ENCODE measurements at places on chromosomes 6 and 20.

GRCh38 chr20:44209686-44210405 is 725 bp downstream of the OSER1 start:
- no peak for DNase-seq

GRCh38 chr6:23174781-23175361 is 605.5 kb downstream of the HDGFL1 start:
- no peak for DNase-seq

DNA sequence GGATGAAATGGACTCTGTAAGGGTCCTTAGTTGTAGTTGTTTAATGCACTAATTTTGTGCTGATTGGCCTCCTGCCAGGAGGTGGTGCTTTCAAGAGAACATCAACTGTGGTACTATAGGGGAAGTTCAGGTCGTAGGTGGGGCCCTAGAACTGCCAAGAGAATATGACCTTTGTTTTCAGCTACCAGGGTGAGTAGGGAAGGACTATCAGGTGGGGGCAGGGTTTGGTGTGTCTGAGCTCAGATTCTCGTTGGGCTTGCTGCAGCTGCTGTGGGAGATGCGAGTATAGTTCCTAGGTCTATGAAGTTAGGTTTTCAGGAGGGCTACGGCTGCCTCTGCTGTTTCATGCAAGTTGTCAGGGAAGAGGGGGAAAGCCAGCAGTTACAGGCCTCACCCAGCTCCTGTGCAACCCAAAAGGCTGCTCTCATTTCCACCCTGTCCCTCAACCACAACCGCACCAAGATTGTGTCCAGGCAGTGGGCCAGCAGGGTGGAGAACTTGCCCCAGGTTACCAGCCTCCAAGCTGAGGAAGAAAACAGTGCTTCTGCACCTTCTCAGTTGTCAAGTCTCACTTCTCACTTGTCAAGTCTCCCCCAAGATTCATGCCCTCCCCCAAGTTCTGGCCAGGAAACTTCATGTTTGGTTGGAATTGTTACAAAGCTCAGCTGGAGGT is 626.5 kb upstream of the MAP3K7 start:
- no peak for DNase-seq

DNA sequence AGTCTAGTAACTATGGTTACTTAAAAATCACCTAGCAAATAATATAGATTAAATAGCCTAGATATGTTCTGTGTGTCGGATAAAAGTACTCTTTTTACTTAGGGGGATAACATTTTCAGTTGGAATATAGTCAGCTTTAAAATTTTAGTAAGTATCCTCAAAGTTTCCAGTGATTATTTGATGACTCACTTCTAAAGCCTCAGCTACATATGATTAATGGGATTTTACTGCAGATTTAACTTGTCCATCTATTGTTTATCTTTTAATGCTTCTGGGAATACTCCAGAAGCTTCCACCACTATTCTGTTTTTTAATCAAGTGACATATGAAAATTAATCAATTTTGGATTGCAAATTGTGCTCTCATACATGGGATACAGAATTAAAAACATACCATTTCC is 8.7 kb upstream of the TENT5A start:
- no peak for DNase-seq

- no peak for DNase-seq
These were observed 22.7 kb upstream of the BMP6 start for GRCh38 chr6:7703148-7703680.

GRCh38 chr6:7532821-7533220 is 8.7 kb upstream of the DSP start:
- no peak for DNase-seq

DNA sequence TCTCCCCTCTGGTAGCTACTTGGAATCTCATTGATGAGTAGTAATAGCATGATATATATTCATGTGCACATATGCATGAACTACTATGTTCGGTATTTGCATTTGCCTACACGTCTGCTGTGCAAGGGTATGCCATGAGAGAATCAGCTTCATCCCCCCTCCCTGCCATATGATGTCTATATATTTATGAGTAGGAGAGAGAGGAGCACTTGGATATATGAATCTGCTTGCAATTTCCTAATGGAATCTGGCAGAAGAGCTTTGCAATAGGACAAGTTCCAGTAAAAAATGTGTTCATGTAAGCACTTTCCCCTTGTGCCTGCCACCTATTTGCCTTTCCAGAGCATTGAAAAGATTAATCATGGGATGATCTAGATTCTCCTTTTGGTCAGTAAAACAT is 76.2 kb upstream of the BACH2 start:
- no peak for DNase-seq

- no peak for DNase-seq
These were observed 40.2 kb upstream of the IFNGR1 start for GRCh38 chr6:137259349-137259748.

DNA sequence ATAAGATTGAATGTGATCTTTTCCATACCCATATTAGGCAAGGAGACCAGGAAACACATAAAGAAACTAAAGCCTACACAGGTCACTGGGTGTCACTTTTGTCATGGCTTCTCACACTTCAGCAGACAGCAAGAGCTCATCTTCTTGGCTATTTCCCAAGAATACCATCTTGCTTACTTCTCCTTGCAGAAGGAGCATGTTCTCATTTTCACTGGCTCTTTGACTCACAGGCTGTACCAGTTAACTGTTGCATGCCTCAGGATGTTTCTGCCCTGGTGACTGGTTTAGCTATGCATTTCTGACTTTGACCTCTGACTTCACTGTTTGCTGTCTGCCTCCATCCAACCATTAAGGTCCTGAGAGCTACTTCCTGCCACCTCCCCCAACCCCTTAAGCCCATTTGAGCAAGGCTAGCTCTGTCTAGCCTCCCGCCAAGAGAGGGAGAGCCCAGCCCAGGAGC is 40.3 kb upstream of the OGFRL1 start:
- DNase-seq = no peak

- DNase-seq = no peak
These were observed 268.4 kb downstream of the ADGRG6 start for GRCh38 chr6:142570221-142570671.

GRCh38 chr20:42378826-42379225 is 760.6 kb upstream of the CHD6 start:
- no peak for DNase-seq

DNA sequence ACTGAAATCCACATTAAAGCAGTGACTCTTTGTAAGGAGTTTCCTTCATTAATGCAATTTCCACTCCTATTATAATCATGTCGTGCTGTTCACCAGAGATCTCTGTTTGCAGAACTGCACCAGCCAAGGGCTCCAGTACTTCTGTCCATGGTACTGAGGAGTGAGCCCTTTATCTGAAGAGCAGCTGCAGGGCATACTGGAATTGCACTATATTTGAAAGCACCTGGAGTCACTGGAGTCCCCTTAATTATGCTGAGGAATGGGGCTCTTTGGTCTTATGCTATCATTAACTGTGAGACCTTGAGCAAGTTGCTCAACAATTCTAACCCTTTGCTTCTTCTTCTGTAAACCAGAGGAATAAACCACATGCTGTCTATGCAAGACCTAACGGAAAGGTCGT is 61.7 kb upstream of the NUP153 start:
- DNase-seq = no peak

- DNase-seq = no peak
These were observed 39.1 kb upstream of the ARHGAP18 start for GRCh38 chr6:129748901-129749748.

- no peak for DNase-seq
These were observed 27.3 kb upstream of the GRM4 start for GRCh38 chr6:34172961-34173775.

DNA sequence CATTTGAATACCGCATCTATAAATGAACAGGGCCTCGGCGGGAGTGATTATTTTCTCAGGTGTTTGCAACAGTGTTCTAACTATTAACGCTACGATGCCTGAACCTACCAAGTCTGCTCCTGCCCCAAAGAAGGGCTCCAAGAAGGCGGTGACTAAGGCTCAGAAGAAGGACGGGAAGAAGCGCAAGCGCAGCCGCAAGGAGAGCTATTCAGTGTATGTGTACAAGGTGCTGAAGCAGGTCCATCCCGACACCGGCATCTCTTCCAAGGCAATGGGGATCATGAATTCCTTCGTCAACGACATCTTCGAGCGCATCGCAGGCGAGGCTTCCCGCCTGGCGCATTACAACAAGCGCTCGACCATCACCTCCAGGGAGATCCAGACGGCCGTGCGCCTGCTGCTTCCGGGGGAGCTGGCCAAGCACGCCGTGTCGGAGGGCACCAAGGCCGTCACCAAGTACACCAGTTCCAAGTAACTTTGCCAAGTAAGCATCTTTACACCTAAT is 70.9 kb downstream of the HFE start:
- DNase-seq = peak; percentile 78

- DNase-seq = no peak
These were observed 311.1 kb upstream of the RNF24 start for GRCh38 chr20:4326195-4327065.

GRCh38 chr6:10409731-10410206 is 5.1 kb downstream of the TFAP2A start:
- DNase-seq = no peak

DNA sequence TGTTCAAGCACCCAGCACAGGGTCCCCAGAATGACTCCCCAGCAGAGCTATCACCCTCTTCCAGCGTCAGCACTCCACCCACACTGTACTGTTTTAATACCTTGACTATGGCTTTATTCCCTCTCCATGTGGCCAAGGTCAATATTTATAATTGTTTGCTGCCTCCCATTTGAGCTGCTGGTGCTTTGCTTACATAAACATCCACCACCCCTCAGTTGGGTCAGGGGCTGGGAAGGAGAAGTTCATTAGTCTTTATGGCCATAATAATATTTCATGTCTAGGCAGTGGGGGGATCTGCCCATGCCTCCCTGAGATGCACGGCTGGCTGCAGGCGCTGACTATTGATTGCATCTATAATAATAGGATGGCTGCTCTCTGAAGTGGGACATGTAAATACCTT is 41.8 kb upstream of the SAYSD1 start:
- DNase-seq = no peak

GRCh38 chr20:63103402-63104311 is 96.9 kb upstream of the BHLHE23 start:
- peak; percentile 17 for DNase-seq

DNA sequence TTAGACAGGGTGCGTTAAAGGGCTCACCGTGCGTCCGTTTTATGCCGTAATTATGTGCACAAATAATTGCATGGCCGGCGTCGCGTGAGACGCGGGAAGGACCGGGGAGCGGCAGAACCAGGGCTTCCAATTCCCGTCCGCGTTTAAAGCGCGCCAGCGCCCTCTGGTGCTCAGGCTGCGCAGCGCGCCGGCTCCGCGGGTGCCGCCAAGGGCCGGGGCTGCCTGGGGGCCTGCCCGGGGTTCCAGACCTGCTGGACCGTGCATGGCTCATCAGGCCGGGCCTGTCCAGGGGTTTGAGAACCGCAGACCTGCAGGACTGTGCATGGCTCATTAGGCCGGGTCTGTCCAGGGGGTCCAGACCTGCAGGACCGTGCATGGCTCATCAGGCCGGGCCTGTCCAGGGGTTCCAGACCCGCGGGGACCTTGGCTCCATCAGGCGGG is 369.0 kb downstream of the THBS2 start:
- peak; percentile 85 for DNase-seq

DNA sequence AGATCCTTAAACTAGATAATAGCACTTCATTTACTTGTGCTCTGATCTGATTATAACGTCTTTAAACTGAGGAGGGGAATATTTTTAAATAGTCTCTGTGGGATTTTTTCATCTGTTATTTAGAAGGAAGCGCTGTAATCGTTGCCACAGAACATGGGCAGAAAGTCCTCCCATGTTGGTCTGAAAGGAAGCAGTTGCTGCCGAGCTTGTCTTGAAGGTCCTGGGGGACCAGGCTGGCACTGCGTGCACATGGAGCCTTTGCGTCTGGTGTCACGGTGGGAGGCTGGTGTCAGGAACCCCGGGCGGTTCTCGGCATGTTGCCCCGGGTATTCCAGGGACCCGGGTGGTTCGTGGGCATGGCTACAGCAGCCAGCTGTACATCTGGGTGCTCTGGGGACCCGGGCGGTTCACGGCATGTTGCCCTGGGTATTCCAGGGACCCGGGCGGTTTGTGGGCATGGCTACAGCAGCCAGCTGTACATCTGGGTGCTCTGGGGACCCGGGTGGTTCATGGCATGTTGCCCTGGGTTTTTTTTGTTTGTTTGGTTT is 11.5 kb downstream of the TPD52L2 start:
- no peak for DNase-seq

DNA sequence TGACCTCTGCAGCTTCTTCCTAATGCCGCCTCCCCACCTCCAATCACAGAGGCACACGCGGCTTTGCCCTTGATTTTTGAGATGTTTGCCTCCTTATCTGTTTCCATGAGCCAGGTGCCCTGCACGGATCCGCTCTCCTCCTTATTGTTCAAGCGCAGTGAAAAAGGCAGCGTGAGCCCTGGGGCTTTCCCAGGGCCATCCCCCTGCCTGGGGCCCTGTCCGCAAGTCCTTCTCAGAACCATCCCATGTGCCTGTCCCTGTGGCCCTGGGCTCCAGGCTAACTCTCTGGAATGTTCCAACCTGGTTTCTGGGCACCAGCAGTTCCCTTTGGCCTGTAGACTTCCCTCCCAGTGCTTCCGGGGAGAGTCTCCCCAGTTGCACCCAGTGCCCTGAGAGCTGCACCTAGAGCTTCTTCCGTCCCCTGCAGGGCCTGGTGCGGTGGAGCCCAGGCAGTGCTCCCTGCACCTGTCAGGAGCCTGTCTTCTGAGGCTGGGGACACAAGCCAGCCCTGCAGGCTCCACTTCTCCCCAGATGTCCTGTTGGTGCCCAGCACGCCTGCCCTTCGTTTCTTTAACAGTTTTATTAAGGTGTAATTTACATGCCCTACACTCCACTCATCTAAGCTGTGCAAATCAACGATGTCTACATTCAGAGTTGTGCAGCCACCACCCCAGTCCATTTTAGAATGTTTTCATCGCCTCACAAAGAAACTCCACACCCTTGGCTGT is 330.3 kb downstream of the CDH4 start:
- DNase-seq = no peak

GRCh38 chr20:62212299-62212698 is 7.8 kb downstream of the HRH3 start:
- no peak for DNase-seq

DNA sequence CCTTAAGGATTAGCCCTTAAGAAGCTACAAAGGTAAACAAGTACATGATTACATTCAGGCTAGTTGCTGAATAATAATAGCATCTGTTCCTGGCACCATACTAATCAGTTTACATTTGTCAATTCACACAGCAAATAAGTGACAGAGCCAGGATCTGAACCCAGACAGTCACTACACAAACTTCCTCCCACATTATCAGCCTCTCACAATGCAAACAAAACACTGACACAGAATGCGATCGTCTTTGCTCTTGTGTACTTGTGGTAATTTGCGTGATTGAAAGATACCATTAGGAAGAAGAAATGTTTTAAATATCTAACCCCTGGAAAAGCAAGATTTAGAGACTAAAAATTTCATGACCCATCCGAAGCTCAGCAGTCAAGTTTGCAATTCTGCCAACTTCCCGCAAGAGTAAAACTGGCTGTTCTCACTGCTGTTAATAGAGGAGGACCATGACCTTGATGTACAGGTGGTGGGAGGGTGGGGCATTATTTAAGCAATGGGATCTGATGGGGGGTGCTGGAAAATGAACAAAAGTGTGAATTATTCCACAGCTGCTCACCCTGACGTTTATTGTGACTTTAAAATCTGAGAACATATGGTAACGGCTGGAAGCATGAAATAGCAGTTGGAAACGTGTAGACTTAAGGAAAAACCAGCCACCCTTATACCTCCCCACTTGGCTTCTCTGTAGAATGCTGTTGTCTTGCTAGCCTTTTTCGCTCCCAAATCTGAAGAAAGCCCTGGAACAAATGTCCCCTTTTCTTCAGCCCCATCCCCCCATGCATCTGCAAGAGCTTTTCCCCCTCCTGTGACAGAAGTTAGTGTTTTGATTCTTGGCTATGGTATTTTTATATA is 95.3 kb upstream of the ARMC2 start:
- no peak for DNase-seq

GRCh38 chr6:169005166-169005565 is 248.5 kb downstream of the THBS2 start:
- DNase-seq = no peak
